EL (cell line): ENCODE measurements at places on chromosomes 2 and 18.

GRCh38 chr2:10591207-10591606 is 98.6 kb downstream of the NOL10 start:
- peak; percentile 27 for DNase-seq

GRCh38 chr2:133078667-133079411 is 408.8 kb upstream of the LYPD1 start:
- DNase-seq: no peak

DNA sequence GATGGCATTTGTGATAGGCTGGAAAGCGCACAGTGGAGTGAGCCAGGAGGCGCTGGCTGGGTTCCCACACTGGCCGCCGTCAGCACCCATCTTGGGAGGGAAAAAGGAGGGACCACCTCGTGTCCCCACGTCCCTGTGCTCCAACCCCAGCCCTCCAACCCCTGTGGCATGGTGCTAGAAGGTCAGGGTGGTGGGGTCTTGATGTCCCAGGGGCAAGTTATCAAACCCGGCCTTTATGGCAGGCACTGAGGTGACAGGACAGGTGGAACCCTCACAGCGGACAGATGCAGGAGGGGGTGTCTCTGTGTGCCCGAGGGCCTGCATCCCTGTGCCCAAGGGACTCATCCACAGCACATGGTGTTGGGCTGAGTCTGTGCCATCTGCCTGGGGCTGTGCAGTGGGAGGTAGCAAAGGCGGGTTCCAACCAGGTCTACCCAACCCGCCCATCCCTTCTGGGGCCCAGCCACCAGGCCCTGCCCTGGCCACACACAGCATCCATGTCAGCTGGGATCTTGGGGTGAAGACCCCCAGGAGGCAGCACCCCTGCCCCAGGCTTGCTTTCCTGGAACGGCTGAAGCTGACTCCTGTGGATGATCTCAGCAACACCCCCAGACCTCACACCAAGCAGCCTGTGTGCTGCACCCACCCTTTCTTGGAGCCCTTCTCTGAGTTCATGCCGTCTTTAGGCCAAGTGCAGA is 246.1 kb downstream of the NDUFA10 start:
- no peak for DNase-seq

- no peak for DNase-seq
These were observed 82.4 kb upstream of the HPCAL1 start for GRCh38 chr2:10220045-10220901.

DNA sequence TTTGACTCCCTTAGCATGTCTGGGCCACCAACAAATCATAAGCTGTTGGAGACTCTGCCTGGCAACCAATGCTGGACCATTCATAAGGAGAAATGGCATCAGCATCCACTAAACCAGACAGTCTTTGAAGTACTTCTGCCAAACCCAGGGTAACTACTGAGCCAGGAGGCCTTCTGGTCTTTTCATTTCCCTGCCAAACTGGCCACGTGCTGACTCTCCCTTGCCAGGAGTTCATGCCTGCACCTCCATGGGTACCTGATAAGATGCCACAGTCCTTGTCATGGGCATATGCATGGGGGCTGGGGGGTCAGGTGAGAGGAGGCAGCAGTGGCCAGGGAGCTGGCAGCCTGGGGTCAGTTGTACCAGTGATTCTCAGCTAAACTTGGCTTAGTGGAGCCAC is 34.2 kb upstream of the DAPL1 start:
- DNase-seq: no peak

DNA sequence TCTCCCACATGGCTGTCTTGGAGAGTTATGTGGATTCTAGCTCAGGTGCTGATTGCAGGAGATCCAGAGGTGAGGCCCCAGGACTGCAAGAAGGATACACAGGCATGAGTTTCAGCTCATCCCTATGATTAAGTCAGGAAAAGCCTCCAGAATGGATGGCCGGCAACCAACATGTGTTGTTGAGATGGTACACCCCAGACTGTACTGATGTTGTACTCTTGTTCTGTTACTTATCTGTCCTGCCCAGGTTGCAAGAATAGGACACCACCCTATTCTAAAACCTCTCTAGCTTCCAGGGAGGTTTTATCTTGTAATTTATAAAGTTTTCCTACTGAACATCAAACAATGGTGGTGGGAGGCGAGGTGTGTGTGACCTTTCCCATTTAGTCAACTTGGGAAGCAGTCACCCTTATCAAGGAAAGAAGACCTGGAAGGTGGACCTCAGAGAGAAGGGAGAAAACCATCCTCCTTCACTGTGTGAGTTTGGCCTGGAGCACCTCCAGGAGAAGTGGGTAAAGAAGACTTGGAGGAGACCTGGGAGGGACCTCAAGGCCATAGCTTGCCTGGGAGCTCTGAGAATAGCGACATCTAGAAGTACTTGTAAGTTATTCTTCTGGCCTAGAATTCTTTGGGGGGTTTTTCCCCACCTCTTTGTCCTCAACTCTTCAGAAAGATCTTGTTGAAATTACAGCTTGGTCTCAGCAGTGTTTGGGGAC is 8.6 kb downstream of the FAM124B start:
- no peak for DNase-seq

DNA sequence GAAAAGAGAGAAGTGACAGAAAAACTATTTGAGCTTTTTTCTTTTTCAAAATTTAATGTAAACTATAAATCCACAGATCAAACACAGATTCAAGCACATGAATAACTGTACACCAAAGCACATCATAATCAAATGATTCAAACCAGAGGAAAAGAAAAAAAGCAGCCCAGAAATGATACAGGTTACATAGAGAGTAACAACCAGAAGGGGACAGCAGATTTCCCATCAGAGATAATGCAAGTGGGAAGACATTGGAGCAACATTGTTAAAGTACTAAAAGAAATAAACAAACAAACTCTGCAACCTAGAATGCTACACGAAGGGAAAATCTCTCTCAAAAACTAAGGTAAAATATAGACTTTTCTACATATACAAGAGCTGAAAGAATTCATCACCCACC is 34.5 kb downstream of the CMPK2 start:
- no peak for DNase-seq

GRCh38 chr18:53649621-53650020 is 574.8 kb downstream of the MBD2 start:
- DNase-seq: no peak

GRCh38 chr2:85865539-85866164 is 23.1 kb downstream of the ST3GAL5 start:
- no peak for DNase-seq

DNA sequence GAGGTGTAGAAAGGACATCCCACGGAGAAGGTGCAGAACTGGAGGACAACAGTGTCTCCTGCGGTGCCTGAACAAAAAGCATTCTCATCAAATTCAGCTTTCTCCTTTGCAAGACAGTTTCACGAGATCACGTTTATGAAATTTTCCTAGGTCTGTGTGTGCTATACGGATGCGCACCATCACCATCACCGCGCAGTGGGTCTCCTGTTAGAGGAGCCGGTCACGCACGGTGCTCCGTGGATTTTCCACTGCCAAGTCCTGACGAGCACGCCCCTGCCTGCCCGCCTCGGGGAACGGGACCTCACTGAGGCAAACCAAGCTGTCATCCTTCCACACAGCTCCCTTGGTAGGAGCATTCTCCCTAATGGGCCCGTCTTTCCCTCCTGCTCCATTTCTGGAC is 140.4 kb upstream of the TPO start:
- DNase-seq: no peak

DNA sequence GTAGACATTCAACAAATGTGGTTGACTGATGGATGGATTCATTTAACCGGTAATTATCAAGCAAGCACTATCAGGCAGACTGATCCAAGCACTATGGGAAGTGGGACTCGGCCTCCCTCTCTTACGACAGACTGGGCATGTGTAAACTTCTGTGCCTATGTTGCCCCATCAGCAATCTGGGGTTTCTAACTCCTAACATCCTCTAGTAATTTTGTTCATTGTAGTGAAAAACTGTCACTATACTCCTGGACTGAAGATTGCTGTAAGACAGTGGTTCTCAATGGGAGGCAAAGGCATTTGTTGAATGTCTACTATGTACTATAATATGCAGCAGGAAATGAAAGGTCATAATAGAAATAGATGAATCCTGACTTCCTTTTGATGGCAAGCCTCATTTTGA is 51.2 kb upstream of the CREB1 start:
- DNase-seq: no peak

GRCh38 chr2:176566961-176567360 is 297.7 kb downstream of the MTX2 start:
- no peak for DNase-seq

DNA sequence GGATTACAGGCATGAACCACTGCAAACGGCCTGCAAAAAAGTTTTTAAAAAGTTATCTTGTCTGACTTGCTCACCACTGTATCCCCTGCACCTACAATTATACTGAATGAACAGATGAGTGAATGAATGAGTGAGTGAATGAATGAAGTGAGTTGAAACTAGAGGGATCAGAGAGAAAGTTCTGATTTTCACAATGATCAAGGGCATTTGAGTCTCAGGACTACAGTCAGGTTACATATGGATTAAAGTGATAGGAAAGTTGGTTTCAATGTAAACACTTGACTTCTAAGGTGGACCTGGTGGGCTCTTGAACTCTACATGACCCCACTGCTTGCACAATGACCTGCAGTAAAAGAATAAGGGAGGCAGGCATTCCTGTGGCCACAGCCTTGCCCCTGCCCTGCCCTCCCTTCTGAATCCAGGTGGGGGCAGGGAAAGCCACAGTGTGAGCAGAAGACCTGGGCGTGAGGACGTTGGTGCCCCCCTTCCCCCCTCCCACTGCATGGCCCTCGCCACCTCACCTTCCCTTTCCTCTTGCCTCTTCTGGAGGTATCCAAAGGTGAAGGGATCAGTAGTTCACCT is 10.7 kb downstream of the C2orf80 start:
- DNase-seq: no peak

DNA sequence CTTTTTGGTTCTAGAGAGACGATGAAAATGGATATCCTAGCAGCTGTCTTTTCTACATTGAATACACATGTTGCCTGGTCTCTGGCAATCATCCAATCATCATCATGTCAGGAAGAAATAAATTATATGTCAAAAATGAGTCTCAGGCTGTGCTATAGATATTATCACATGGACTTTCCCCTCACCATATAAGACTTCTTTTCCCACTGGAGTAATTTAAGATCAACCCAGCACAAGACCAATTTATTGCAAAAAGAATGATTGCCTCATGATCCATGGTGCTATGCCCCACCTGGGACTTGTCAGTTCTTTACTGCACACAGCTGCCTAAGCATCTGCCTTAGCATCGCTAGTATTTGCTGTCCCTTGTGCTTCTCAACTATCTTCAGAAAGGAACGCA is 783.7 kb upstream of the TMEFF2 start:
- no peak for DNase-seq

- no peak for DNase-seq
These were observed 52.9 kb downstream of the DPYSL5 start for GRCh38 chr2:26900831-26901321.

DNA sequence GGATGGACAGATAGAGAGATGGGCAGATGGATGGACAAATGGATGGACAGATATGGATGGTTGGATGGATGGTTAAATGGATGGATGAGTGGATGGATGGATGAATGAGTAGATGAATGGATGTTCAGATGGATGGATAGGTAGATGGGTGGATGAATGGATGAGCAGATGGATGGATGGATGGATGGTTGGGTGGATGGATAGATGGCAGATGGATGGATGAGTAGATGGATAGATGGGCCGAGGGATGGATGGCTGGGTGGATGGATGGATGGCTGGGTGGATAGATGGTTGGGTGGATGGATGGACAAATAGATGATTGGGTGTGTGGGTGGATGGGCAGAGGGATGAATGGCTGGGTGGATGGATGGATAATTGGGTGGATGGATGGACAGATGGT is 98.9 kb upstream of the OTOS start:
- no peak for DNase-seq
